Activated gamma-delta T cell treated with anti-CD3 and anti-CD28 coated beads, Interleukin-2, amount 50 U/mL, for 16 hours (primary cell): ENCODE measurements at places on chromosomes 2 and 18.

DNA sequence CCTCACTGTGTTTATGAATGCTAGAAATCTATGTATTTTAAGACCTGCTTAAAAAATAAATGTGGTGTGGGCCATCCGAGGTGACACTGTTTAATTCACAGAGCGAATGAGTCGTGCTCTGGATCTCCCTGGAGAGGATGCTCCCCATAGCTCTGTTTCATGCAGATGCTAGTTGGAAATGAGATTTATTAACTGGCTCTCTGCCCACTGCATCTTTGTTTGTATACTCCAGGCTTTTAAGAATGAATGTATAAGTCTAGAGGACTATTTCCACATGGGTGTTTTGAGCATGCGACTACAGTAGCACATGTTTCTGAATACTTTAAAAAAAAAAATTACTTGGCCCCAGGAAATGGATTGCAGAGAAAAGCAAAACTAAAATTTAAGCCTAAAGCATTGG is 3.9 kb downstream of the MAPRE2 start:
- no peak for DNase-seq

DNA sequence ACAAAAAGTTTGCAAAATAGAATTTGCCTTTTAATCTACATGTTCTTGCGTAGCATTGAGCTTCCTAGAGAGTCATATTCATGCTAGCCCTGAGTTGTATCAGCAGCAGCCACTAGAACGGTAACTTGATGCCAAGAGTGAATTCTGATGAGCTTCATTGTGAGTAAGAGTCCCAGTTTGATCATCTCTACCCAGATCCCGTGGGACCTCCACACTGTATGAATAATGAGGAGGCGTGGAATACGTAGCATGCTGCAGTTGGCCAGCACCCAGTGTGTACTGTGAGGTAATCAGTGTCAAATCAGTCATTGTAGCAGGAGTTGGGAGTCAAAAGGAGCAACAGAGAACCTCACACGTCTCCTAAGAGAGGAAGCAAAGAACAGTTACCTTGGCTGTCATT is 197.9 kb downstream of the NEDD4L start:
- DNase-seq = no peak

DNA sequence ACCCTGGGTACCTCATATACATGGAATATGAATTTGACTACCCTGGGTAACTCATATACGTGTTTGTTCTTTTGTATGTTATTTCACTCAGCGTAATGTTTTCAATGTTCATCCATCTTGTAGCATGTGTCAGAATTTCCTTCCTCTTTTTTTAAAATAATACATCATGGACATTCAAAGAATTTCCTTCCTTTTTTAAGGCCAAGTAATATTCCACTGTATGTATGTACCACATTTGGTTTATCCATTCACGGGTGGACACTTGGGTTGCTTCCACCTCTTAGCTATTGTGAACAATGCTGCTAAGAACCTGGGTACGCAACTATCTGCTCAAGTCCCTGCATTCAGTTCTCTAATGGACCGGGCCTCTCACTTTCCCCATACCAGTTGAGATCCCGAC is 40.3 kb downstream of the FAM178B start:
- no peak for DNase-seq

- no peak for DNase-seq
These were observed 317.6 kb downstream of the AFF3 start for GRCh38 chr2:99824758-99825157.

- no peak for DNase-seq
These were observed 257.7 kb upstream of the COPS8 start for GRCh38 chr2:236827997-236828396.

DNA sequence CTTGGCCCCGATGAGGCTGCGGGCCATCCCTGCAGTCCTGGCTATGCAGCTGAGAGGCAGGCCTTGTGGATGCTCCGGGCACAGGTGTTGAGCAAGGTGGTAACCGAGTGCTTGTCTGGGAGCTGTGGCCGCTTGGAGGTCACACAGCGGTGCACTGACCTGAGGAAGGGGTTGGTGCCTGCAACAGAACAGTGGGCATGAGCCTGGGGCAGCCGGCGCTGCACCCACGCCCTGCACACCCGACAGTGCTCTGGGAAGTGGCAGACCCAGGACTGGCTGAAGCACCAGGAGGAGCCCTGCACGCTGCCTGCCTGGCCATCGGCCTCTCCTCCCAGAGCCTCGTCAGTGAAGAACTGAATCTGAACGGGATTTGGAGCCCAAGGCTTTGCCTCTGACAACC is 8.2 kb upstream of the POTEE start:
- DNase-seq = no peak

- no peak for DNase-seq
These were observed 34.9 kb downstream of the DNMT3A start for GRCh38 chr2:25306777-25307368.

DNA sequence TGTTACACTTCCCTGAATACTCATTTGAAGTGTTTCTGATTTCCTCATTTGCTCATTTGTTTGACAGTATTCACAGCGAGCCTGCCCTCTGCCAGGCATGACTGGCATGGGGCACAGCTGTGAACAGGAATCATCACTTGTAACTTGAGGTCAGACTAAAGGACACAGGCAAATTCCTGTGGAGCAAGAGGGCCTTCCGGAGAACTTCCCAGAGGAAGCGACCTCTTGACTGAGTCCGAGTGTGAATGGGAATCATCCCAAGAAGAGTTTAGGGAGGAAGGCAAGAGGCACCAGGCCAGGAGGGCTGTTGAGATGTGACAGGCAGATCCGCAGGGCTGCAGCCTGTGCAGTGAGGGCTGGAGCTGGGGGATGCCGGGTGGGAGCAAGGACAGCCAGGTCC is 45.4 kb downstream of the LIMS1 start:
- DNase-seq = no peak

- DNase-seq = no peak
These were observed 78.3 kb downstream of the RNF144A start for GRCh38 chr2:6995391-6996097.

GRCh38 chr2:107776362-107776761 is 50.3 kb upstream of the RGPD4 start:
- DNase-seq = no peak

GRCh38 chr2:225131898-225132297 is 89.6 kb upstream of the DOCK10 start:
- DNase-seq = no peak

DNA sequence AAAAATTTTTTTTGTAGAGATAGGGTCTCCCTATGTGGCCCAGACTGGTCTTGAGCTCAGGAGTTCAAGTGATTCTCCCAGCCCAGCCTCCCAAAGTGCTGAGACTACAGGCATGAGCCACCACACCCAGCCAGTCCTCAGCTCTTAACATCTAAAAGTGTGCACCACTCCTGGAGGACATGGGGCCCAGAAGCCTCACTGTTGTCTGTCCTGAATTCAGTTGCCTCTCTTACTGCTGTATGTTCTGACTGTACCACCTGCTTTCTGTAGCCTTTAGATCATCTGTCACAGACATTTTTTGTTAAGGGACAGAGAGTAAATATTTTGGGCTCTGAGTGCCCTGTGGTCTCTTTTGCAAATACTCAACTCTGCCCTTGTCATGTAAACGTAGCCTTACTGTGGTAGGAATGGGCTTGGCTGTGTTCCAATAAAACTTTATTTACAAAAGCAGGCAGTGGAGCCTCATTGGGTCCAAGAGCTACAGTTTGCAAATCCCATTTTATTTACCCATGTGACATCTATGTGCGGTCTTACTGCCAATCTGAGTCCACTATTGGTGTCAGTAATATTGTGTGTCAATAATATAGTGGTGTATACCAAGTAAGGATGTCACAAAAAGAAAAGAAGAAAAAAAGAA is 38.1 kb downstream of the TMEM37 start:
- DNase-seq = no peak

- no peak for DNase-seq
These were observed 167.1 kb downstream of the SLC8A1 start for GRCh38 chr2:40284797-40285196.

DNA sequence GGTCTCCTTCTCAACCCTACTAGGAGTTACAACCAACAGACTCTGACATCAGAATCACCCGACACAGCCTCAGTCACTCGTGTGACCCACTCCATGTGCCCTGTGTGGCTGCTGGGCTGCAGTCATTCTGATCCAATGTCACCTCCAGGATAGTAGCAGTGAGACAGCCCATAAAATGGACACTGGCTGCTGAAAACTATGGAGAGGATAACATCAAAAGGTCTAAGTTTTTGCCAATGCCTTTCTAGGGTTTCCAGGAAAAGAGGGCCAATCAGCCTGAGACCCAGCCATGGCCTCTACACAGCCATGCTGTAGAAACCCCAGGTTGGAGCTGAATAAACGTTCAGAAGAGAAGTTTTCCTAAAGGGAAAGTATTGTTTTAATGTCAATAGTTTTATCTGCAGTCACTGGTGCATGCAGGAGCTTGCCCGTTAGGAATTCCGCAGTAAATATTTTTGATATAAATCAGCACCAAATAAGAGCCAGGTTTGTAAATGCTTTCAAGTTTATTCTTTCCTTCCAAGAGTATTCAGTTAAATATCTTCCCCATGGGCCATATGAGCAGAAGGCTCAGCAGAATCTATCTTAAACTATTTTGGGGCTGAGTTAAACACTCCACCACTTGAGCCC is 92.2 kb upstream of the PID1 start:
- no peak for DNase-seq

DNA sequence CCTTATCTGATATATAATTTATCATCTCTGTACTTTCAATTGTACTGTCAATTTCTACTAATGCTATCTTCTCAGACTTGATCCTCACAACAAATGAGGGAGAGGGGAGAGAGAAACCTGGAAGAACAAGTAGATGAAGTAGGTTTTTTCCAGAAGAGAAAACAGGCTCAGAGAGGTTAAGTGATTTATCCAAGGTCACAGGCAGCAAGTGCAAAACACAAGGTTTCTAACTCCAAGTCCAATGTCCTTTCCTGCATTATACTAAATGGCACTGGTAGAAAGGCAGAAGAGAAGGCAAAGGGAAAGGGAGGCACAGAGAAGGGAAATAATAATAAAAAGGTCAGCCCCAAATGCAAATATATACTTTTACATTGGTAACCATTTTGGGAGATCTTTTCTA is 7.5 kb downstream of the MEX3C start:
- no peak for DNase-seq

DNA sequence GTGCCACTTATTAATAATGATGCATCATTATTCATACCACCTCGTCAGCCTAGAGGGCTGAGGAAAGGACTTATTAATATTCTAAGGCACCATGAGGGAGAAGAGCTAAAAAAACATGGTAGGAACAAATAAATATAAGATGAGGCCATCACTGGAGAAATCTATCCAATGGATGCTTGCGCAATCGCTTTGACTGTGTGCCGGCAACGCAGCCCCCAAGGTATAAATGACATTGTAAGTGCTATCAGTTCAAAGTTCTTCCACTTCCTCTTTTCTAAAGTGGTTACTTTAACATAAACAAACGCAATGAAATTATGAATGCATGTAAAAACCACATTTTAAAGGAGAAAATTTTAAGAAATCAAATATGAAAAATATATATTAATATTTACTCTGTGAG is 164.6 kb downstream of the EIPR1 start:
- no peak for DNase-seq
